ENCODE measurements at places on chromosomes 12 and 14.

- peak; percentile 89 for DNase-seq
Measured at GRCh38 chr12:57047981-57048380, 1.9 kb downstream of the MYO1A start.

DNA sequence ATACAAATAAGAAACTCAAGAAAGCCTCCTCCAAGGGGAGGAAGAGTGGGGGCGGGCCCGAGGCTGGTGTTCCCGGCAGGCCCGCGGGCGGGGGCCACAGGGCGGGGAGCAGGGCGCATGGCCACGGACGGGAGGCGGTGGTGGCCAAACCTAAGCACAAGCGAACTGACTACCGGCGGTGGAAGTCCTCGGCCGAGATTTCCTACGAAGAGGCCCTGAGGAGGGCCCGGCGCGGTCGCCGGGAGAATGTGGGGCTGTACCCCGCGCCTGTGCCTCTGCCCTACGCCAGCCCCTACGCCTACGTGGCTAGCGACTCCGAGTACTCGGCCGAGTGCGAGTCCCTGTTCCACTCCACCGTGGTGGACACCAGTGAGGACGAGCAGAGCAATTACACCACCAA, 8.7 kb downstream of the DACT1 start:
- DNase-seq, result no peak

DNA sequence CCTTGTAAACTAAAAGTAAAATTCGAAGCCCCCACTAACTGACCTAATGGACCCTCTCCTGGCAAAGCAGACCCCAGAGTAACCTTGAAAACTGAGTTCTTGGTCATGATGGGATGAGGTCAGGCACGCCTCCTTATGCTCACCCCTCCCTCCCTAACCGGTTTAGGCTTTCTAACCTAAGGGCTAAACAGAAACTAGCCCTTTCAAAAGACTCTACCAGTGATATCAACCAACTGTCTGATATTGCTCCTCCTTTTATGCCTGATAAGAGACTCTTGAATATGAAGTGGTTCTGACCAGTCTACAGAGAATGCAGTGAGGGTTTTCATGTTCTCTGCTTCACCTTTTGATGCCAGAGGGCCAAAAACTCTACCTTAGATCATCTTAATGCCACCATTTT, 4.8 kb upstream of the LPCAT3 start:
- DNase-seq, result no peak

DNA sequence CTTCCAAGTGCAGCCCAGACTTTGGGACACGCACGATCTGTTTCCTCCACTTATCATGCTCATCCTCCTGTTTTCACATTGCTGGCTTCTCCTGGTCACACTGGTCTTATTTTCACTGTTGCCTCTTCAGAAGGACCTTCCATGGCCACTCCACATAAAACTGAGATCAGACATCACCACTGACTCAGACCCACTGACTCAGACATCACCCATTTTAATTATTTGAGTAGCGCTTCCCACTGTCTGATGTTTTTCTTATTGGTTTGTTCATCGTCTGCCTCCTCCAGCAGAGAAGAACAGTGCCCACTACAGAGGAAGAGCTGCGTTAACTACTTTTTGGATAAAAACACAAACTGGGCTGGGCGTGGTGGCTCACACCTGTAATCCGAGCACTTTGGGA, 270.5 kb upstream of the PWP1 start:
- peak; percentile 81 for DNase-seq

- peak; percentile 47 for DNase-seq
Measured at GRCh38 chr12:90102957-90103652, 394.5 kb upstream of the ATP2B1 start.

GRCh38 chr14:90263748-90264449, 7.5 kb downstream of the PSMC1 start:
- no peak for DNase-seq

GRCh38 chr12:114221957-114222630, 183.8 kb downstream of the TBX5 start:
- DNase-seq, result peak; percentile 39

GRCh38 chr12:18975933-18976332, 153.6 kb upstream of the PLEKHA5 start:
- DNase-seq, result no peak

- no peak for DNase-seq
Measured at GRCh38 chr14:32934073-32934880, 4.4 kb upstream of the NPAS3 start.

GRCh38 chr12:16524378-16524777, 81.6 kb downstream of the LMO3 start:
- no peak for DNase-seq

DNA sequence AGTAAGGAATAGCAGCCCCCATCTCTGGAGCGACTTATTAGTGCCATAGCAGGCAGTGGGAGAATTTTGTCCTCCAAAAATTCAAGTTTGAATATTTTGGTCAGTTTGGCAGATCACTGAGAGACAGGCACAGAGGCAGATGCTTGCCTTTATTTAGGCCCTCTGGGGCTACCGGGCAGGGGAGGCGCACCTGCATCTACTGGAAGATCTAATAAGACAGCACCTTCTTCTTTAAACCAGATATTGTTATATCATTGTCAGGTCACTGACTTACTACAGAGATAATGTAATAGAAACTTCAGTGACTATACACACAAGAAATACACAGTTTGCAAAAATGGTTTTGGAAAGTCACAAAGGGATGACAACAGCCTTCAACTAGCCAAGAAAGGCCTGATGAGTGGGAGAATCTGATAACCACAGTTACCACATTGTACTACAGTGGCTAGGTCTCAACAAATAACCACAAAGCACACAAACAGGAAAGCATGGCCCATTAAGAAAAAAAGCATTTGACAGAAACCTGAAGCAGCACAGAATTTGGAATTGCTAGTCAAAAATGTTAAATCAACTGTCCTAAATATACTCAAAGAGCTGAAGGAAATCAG, 56.8 kb downstream of the CDK17 start:
- no peak for DNase-seq

GRCh38 chr14:96736439-96736838, 60.7 kb upstream of the VRK1 start:
- no peak for DNase-seq
